Right forelimb (tissue), 1 donor: ENCODE measurements at places on chromosomes 3 and 15.
A peak's percentile ranks its signal among the peaks of the same experiment; 100 is the strongest.

DNA sequence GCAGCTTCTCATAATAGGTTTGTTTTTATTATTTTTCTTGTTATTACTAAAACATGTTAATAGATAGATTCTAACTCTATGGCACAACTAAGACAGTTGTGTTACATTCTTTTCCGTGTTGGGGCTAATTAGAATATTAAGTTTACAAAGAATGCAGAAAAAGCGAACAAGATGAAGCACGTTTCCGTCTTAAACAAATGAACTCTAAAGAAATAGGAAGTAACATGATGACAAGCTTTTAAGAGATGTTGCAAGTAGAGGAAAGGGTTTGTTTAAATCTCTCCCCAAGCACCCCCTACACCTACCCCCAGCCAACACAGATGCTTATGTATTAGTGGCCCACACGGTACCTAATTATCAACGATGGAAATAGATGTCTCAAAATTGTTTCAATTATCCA, 207.1 kb downstream of the TP63 start:
- no peak for DNase-seq

DNA sequence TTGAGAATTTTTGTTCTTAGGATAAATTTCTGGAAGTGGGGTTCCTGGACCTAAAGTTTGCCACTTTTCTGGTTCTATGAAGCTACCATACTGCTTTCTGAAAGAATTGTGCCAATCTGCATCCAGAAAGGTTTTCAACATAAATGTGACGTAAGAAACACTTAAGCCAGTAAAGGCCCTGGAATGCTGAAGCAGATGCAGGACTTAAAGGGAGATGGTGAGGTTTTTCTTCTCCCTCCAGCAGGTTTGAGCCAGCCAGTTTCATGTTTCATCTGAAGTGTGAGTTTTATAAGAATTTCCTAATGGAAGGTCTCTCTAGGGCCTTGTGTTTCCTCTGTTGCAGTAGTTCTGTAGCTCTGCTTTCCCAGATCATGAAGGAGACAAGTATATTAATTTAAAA, 33.1 kb downstream of the ZNF592 start:
- DNase-seq, result no peak

GRCh38 chr3:145145461-145145860, 1015.5 kb downstream of the PLOD2 start:
- DNase-seq, result no peak

DNA sequence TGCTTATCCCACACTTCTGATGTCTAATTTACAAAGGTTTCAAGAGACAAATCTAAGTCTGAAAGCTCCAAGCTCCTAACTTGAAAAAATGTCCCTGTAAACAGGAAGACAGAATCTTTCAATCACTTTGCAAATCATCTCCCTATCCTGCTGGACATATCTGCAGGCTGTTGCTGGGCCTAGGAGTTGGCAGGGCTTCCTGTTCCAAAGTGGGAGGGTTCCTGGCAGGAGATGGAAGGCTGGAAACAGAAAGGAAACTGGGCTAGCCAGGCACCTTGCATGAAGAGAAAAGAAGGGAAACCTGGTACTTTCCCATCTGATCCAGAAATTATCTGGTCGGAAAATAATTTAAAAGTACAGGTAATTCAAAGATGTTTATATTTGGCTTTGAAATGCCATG, 227.3 kb upstream of the IL12A start:
- DNase-seq, result no peak

- DNase-seq, result no peak
Measured at GRCh38 chr3:64262574-64263114, 37.4 kb upstream of the PRICKLE2 start.

GRCh38 chr15:35697549-35698299, 151.8 kb upstream of the DPH6 start:
- no peak for DNase-seq

- no peak for DNase-seq
Measured at GRCh38 chr15:85316244-85316934, 64.0 kb upstream of the AKAP13 start.

GRCh38 chr3:36900474-36901443, 44.1 kb downstream of the TRANK1 start:
- DNase-seq, result no peak

- peak; percentile 41 for DNase-seq
Measured at GRCh38 chr3:8988791-8989558, 25.7 kb upstream of the RAD18 start.

- no peak for DNase-seq
Measured at GRCh38 chr3:72372161-72372560, 476.1 kb downstream of the SHQ1 start.

DNA sequence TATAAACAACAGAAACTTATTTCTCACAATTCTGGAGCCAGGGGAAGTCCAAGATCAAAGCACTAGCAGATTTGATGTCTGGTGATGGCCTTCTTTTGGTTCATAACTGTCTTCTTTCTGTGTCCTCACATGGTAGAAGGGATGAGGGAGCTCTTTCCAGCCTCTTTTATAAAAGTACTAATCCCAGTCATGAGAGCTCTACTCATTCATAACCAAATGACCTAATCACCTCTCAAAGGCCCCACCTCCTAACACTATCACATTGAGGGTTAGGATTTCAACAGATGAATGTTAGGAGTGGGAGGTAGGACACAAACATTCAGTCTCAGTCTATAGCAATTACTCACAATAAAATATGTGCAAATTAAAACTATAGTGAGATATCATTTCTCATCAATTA, 50.1 kb upstream of the UBE2E2 start:
- DNase-seq, result no peak

DNA sequence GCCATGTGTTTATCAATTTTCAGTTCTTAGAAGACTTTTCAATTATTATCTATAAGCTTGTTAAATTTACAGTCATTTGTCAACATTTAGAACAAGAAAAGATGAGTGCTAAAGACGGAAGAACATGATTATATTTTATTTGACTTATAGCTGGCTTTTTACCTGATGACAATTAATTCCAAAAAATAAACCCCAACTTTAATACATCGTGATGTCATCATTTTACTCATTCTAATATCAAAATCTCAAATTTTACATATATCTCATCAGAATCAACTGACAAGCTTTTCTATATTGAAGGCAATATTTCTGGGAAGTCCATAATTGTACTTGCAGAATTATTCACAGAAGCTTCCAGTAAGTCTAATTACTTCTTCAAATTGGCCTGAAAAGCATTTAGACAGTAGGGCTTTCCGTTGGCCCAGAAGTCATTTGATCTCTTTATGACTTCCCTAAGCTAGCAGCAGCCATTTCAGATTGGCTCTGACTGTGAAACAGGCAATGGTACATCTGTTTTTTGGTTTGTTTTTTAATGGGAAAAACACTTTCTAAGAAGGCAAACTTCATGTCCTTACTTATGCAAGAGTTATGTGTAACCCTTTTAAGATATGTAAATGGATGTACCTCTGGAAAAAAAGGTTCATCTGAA, 234.7 kb upstream of the PLSCR5 start:
- no peak for DNase-seq

GRCh38 chr15:41944313-41944940, 27.9 kb downstream of the EHD4 start:
- peak; percentile 74 for DNase-seq

DNA sequence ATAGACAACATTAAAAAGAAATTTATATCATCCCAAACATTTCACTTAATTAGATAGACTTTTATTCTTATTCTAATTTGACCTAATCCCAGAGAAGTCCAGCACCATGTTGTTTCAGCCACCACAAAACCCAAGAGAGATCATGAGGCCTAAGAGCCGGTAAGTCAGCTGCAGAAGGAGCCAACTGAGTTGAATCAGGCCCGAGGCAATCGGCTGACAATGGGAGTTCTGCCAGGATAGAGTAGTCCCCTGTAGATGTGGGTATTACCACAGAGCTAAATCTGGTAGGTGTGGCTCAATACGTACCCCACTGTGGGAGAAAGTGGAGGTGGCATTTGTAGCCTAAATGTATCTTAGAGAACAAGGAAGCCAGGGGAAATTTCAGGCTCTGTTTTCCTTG, 49.7 kb upstream of the UMPS start:
- no peak for DNase-seq

DNA sequence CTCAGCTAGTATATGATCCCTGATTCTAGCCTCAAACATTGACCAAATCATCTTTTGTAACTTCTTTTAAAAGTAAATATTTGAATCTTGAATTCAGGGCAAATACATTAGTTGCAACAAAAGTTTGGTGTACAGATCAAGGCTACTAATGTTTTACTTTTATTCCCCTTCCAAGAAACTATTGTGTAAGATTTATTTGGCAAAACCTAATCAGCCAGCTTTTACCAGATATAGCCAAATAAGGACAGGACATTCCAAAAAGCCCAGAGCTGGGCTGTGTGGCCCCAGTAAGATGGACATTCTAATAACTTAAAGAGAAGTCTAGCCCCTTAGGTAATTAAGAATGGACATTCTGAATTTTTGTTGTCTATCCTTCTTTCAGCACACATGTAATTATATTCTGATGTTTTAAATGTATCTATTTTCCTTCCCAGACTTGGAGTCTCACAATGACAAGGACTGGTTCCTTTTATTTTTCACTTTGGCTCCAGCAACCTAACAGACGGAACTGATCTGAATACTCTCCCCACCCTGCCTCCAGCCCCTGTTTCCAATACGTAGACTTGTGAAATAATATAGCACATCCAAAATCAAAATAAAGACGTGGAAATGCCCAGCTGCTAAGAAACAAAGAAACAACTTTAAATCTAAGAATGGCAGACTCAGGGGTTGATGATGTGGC, 48.1 kb downstream of the STARD5 start:
- DNase-seq, result no peak

DNA sequence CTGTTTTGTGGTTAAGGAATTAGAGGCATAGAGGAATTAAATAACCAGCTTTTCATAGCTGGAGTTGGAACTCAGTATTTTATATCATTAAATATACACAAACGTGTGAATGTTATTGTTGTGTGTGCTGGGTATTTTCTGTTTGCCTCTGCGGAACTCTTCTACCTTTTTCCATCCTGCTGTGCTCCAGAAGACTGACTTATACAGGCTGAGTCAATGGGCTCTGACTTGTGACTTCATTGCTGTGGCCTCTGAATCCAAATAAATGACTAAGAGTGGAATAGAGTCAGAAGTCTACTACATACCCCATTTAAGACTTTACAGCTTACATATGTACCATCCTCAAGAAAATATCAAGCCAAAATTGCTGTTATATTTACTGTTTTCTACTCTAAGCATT, 17.6 kb downstream of the ARIH1 start:
- no peak for DNase-seq

DNA sequence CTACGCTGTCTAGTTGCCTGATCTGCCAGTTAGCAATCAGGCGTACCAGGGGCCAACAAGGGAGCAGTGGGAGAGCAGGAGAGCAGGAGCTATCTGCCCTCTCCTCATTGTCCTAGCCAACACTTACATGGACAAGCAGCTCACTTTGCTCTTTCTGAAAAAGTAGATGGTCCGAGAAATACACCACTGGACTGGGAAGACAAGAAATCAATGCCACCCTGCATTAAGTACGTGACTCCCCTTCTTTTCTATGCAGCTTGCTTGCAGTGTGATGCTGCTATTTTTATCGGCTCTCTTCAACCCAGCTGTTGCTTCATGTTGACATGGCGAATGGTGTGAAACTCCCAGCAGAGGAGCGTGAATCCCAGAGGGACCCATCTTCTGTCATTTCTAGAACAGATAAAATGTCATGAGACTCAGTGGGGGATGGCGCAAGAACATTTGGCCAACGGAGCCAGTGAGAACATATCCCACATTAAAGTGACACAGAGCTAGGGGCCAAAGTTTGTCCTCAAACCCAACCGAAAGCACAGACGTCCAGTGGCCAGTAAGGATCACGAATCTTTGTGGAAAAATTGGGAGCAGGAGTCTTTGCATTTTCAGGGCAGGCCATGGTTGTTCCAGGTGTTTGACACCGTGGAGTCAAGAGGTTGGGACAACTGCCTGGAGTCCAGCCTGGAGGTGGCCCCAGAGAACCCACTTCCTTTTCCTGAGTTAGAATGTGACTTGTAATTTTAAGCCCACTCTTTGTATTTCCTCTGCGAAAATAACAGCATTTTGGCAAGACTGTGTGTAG, 53.7 kb upstream of the MEF2A start:
- DNase-seq, result peak; percentile 72

DNA sequence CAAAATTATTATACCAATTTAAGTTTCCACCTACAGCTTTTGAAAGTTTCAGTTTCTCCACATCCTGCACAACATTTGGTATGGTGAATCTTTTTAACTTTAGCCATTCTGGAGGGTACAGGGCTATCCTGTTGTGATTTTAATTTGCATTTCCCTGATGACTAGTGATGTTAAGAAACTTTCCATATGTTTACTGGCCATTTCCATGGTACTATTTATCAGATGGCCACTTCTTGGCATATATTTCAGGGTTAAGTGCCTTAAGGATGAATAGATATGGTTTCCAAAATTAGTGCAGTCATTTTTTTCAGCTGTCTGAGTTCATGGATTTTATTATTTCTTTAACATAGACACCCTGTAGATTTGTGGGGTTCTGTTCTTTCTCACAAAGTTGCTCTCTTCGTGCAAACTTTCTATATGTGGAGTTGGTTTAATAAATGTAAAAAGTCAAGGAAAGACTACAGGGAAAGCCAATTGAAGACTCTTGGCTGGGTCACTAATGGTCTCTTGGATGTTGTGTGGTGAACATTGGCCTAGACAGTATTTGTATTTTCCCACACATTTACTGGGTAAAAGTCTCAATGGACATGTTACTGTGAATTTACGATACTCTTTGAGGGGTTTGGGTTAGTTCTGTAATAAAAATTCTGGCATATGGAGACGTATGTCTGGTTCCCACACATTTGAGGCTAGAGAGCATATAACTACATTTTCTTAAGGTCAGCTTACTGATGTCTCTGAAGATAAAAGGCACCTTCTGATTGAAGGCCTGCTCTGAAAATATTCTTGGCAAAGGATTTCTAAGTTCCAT, 147.5 kb upstream of the PDZRN3 start:
- no peak for DNase-seq

DNA sequence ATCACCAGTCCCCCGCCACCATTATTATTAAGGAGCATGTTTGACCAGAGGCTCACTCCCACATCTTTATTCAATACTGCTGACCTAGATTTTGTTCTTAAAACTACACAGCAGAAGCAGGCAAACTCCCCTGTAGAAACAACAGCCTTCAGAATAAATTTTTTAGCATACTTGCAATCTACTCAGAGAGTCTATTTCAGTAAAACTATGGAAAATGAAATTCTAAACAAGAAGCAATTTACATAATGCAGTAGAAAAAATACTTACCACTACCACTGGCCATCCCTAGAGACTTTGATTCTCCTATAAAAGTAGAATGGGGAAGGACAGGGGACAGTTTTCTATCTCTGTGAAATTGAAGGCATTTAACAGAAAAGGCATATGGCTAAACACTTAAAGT, 76.0 kb downstream of the MAP4 start:
- no peak for DNase-seq

- no peak for DNase-seq
Measured at GRCh38 chr3:129961141-129961541, 13.4 kb upstream of the TRH start.

DNA sequence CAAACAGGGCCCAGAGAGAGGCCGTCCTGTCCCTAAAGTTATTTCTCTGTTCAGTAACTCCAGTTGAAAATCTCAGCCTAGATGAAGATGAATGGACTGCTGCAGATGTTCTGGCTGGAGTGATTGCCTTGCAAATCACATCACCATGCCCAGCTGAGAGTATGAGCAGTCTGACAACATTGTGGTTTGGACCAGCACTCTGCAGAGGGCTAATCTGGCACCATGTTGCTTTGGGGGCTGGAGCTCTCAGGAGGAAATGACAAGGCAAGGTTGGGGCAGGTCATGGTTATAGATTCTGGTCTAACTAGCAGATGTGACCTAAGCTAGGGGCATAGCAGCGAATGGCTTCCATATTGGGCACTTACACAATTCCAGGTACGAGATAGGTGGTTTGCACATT, 314.2 kb downstream of the CLSTN2 start:
- no peak for DNase-seq
